ENCODE measurements at places on chromosomes 1 and 21.

GRCh38 chr1:161953256-161953920 lies 70.3 kb downstream of the OLFML2B start:
- DNase-seq = no peak

- DNase-seq = peak; percentile 3
These were observed 547.9 kb upstream of the TMPRSS15 start for GRCh38 chr21:18951271-18952038.

DNA sequence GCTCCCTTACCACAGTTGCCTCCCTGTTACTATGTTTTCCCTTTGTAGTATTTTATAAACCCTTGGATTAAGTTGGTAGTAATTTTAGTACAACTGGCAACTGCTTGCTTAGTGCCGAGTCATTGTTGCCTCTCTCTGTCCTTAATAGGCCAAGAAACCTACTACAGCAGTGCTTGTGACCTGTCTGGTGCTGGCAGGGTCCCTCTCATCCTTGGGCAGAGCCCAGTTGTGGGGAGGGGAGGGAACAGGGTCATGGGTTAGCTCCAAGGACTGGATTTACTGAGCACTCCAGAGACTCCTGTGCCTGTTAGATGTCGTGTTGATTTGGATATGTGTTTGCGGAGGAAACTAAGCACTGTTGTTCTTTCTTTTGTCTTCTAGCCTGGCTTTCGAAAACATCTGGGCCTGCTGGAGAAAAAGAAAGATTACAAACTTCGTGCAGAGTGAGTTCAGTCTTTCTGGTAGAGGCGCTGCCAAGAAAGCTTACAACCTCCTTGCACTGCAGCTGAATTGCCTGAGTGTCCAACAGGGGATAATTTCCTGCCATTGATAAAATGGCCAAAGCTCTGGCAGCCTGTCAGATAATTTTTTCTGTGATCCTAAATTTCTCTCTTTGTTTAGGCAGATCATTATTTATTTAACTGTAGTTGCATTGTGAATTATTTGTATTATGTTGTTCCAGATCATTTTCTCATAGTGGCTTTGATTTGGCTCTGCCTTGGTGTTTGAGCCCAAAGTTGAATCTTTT lies 3.6 kb downstream of the UTP11 start:
- no peak for DNase-seq

DNA sequence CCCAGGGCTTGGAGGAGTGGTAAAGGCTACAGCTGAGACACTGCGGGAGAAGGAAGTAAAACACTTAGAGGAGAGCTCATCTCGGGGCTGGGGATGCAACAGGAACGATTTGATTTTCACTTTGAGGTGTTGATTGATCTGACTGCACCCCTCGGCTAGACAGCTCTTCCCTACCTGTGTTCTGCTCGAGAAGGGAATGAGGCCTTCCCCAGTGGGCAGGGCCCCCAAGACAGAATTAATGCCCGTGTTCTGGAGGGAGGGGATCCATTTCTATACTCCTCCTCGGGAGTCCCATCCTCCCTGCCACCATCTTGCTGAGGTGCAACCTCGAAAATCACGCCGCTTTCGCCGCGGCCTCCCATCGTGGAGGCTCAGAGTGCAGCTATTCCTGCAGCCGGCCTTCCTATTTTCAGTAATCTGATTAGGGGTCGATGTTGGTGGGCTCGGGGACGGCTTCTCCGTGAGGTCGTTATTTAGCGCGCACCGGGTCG lies 2.4 kb downstream of the ATP2B4 start:
- no peak for DNase-seq

- DNase-seq = no peak
These were observed 302.4 kb downstream of the PTGER3 start for GRCh38 chr1:70745199-70745598.

GRCh38 chr1:175725684-175726083 lies 17.7 kb downstream of the TNR start:
- no peak for DNase-seq

DNA sequence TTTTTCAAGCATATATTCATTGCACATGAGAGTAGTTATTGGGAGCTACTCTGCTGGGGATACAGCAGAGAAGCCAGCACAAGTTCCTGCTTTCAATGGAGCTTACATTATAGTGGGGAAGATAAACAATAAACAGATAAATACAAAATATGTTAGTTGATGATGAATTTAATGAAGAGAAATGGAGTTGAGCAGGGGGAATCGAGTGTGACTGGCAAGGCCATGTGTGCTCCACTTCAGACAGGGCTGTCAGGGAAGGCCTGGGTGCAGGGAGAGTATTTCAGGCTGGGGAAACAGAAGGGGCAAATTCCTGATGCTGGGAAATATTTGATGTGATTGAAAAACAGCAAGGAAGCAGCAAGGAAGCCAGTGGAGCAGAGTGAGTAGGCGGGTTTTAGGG lies 21.2 kb upstream of the BRDT start:
- DNase-seq = no peak

GRCh38 chr1:36511804-36512798 lies 29.4 kb upstream of the CSF3R start:
- no peak for DNase-seq

DNA sequence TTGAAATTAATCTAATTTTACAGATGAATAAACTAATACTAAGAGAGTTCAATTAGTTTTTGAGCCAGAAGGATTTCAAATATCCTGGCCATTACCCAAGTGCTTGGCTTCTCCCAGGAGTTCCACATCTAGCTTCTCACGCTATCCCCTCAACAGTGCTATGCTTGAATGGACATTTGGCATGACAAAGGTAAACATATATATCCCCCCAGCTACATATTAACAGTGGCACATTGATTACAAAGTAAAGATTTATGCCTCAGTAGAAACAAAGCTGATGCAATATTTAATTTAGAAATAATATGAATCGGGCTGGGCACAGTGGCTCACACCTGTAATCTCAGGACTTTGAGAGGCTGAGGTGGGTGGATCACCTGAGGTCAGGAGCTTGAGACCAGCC lies 434.6 kb upstream of the PRMT6 start:
- no peak for DNase-seq

GRCh38 chr1:87958716-87959115 lies 630.0 kb downstream of the LMO4 start:
- no peak for DNase-seq

DNA sequence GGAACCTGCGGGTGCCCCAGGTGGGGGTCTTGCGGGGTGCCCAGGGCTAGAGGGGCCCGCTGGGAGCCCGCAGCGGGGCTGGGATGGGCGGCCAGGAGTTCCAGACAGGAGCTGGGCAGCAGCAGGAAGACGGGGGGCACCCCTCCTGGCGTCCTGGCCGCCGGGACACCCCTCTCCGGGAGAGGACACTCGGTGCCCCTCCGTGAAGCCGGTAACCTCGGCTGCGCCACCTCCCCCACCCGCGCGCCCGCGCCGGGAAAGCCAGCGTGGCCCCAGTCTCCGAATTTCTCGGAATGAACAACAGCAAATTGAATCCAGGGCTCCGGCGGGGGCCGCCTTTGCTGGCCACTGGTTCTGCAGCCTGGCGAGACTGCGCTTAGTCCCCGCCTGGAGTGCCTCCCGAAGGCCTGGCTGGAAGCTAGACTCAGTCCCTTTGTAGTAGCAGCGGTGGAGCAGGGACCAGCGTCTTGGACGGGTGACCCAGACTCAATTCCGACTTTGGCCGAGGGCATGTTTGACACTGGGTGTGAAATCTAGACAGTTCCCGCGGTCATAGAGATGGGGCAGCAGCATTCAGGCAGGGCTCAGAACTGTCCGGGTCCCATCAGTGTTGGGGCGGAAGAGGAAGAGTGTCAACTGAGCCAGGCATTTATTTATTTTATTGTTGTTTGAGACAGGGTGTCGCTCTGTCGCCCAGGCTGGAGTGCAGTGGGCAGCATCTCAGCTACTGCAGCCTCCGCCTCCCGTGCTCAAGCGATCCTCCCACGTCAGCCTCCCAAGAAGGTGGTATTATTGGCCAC lies 773 bp downstream of the IFNGR2 start:
- peak; percentile 29 for DNase-seq

DNA sequence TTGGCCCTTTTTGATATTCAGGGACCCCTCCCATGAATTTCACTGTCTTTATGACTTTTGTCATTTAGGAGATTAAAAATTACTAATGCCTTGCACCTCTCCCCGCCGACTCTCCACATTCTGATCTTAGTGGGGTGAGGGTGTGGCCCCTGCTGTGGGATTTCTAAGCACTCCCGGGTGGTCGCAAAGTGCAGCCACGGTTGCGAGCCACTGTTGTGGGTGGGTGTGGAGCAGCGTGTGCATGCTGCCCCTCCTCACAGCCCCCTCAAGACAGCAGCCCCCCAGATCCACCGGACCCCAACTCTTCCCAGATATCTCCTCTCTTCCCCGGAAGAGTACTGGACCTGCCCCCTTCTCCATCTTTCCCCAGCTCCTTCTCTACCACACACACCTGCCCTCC lies 66.6 kb upstream of the EFHD2 start:
- no peak for DNase-seq

- no peak for DNase-seq
These were observed 205.7 kb upstream of the PTBP2 start for GRCh38 chr1:96515925-96516324.

GRCh38 chr1:57637155-57637554 lies 213.3 kb upstream of the DAB1 start:
- DNase-seq = no peak

GRCh38 chr1:229951856-229952534 lies 115.0 kb upstream of the GALNT2 start:
- no peak for DNase-seq

- DNase-seq = no peak
These were observed 9.8 kb downstream of the ATP13A2 start for GRCh38 chr1:17001760-17002523.

DNA sequence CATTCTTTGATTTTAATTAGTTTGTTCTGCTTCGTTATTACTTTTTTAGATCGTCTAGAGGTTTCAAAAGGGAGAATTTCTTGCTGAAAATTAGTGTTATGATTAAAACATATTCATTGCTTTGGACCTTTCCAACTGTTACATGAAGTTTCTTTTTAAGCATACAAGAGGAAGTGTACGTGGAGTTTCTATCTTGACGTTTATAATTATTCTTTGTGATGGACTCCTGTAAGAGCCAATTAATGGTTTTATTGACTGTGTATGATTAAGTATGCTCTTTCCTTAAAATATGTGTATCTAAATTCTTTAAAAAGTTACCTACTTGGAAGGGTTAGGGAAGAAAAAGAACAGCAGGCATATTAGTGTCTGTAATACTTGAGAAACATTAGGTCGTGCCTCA lies 37.8 kb downstream of the SPEN start:
- no peak for DNase-seq

DNA sequence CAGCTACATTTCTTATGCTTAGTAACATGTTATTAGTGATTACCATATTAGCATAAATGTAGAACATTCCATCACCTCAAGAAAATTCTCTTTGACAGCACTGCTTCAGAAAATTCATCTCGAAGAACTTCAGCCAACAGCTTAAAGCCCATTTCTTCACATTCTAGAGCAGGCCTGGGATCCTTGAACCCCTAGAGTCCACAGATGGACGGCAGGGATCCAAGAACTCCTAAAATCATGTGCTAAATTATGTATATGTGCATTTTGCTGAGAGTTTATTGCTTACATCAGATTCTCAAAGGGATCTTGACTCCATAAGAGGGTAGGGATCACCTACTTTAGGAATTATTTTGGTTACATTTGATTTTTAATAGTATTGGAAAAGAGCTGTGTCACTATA lies 76.2 kb upstream of the TEKT2 start:
- no peak for DNase-seq

Measured in hypothalamus (tissue), 51 donors.